Chondrocyte (in vitro differentiated cells): ENCODE measurements at places on chromosomes 2 and 18. TPM values are rescaled to one million over a fixed set of nuclear protein-coding genes. Genes with fewer than 3 reads are reported as not detected.

SPIRE1 gene
- total RNA-seq: 38.3 to 65.8 TPM (median 57.8 TPM) in 3 replicates

LINC00305 gene
- not detected in 3 replicates for total RNA-seq

DPP4 gene
- 0.42 to 0.60 TPM in 2 of 3 replicates, not detected in the other for total RNA-seq

EPB41L5 gene
- 8.4 to 13.0 TPM (median 12.5 TPM) in 3 replicates for total RNA-seq

HOXD13 gene
- total RNA-seq: not detected in 3 replicates

DSG4 gene
- total RNA-seq: not detected in 3 replicates

FABP1 gene
- total RNA-seq: not detected in 3 replicates

GRCh38 chr2:161233858-161234431, 73.7 kb downstream of the TANK start:
- H3K27me3 ChIP-seq: no peaks in the 10 kb centered on the region
- H3K4me1 ChIP-seq: peaks cover 22% of the 10 kb centered on the region
- H3K4me3 ChIP-seq: no peak overlapping the region
- H3K36me3 ChIP-seq: peaks cover 11% of the 10 kb centered on the region
- H3K27ac ChIP-seq: no peak overlapping the region

DNA sequence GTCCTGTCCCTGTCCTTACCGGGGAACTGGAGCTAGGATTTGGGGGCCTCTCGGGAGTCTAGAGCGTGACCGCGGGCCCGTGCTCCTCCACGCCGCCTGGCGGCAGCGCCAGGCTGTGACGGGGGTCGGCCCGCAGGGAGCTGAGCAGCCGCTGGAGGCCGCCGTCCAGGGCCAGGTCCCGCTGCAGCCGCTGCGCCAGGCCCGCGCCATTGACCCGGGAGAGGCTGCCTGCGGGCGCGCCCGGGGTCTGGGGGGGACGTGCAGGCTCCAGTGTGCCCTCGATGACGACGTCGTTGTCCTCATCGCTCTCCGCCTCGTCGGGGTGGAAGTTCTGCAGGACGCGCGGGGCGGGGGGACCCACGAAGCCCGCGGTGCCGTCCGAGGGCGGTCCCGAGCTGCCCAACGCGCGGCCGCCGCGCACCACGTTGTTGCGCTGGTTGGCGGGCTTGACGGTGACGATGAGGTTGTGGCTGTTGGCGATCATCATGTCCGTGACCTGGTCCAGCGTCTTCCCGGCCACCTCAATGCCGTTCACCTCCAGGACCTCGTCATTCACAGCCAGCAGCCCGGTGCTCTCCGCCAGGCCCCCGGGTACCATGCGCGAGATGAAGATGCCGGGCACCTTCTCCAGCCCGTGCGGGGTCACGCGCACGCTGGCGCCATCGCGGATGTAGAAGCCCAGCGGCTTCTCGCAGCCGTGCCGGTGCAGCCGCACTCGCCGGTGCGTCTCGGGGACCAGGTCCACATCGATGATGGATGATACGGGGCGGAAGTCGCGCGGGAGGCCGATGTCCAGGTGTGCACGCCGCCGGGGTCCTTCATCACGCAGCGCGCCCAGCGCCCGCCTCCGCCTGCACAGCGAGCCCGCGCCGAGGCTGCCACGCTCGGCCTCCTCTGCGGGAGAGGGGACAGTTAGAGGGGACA, 50.9 kb downstream of the ADNP2 start:
- no peak for DNase-seq
- no peaks in the 10 kb centered on the region for H3K27me3 ChIP-seq
- H3K4me1 ChIP-seq: no peaks in the 10 kb centered on the region
- H3K36me3 ChIP-seq: peaks cover 15% of the 10 kb centered on the region

DNA sequence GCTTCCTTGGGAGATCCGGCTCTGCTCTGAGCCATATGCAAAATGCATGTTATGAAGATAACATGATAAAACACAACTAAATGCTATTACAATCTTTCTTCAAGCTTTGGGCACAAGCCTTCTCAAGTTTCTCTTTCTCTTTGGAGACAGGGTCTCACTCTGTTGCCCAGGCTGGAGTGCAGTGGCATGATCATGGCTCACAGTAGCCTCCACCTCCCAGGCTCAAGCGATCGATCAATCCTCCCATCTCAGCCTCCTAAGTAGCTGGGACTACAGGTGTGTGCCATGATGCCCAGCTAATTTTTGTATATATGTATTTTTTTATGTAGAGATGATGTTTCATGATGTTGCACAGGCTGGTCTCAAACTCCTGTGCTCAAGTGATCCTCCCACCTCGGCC, 107.7 kb upstream of the SP3 start:
- H3K27me3 ChIP-seq: no peaks in the 10 kb centered on the region
- H3K27ac ChIP-seq: no peak overlapping the region
- DNase-seq: no peak
- H3K4me3 ChIP-seq: no peak overlapping the region
- peaks cover 7% of the 10 kb centered on the region for H3K36me3 ChIP-seq

DNA sequence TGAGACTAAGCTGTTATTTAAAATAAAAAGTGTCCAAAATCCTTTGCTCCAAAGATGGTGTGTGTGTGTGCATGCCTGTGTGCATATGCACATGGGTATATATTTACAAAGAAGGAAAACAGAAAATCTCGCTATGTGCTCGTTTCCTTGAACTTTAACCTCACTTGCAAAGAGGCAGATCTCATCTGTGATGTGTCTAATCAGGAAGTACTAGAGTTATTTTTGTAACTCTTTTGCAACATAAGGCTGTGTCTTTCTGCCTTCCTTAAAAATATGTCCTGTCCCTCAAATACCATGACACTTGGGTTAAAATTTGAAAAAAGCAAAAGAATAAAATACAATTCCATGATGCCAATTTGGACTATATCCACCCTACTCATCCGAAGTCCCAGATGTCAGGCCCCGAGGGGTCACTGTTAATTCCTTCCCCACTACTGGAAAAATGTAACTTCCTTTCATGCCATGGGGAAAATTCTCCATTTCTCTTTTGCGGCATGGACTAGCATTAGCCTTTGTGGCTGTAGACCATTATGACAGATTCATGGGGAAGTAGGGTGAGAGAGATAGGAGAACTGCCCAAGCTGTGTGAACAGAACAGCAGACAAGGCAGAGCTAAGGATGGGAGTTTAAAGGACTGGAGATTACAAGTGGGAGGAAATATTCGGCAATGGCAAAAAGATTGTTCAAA, 191.3 kb downstream of the MYO1B start:
- H3K4me1 ChIP-seq: peaks cover 8% of the 10 kb centered on the region
- no peaks in the 10 kb centered on the region for H3K27me3 ChIP-seq
- no peak overlapping the region for H3K27ac ChIP-seq
- no peak overlapping the region for H3K4me3 ChIP-seq
- H3K36me3 ChIP-seq: no peaks in the 10 kb centered on the region

DNA sequence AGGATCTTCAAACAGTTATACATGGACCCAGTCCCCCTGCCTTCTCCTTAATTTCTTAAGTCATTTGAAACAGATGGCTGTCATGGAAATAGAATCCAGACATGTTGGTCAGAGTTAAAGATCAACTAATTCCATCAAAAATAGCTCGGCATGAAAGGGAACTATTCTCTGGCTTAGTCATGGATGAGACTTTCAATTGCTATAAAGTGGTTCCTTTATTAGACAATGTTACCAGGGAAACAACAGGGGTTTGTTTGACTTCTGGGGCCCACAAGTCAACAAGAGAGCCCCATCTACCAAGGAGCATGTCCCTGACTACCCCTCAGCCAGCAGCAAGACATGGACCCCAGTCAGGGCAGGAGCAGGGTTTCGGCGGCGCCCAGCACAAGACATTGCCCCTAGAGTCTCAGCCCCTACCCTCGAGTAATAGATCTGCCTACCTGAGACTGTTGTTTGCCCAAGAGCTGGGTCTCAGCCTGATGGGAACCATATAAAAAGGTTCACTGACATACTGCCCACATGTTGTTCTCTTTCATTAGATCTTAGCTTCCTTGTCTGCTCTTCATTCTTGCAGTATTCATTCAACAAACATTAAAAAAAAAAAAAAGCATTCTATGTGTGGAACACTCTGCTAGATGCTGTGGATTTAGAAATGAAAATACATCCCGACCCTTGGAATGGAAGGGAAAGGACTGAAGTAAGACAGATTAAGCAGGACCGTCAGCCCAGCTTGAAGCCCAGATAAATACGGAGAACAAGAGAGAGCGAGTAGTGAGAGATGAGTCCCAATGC, 4.6 kb downstream of the TTR start:
- no peak for DNase-seq
- H3K4me3 ChIP-seq: no peak overlapping the region
- H3K27ac ChIP-seq: peak overlapping the region; percentile 42
- peaks cover 13% of the 10 kb centered on the region for H3K4me1 ChIP-seq
- H3K27me3 ChIP-seq: no peaks in the 10 kb centered on the region
- no peaks in the 10 kb centered on the region for H3K36me3 ChIP-seq

GRCh38 chr2:133249362-133249761, 318.9 kb downstream of the NCKAP5 start:
- no peaks in the 10 kb centered on the region for H3K27me3 ChIP-seq
- H3K4me3 ChIP-seq: no peak overlapping the region
- no peaks in the 10 kb centered on the region for H3K36me3 ChIP-seq
- H3K4me1 ChIP-seq: no peaks in the 10 kb centered on the region
- DNase-seq: no peak
- no peak overlapping the region for H3K27ac ChIP-seq

DNA sequence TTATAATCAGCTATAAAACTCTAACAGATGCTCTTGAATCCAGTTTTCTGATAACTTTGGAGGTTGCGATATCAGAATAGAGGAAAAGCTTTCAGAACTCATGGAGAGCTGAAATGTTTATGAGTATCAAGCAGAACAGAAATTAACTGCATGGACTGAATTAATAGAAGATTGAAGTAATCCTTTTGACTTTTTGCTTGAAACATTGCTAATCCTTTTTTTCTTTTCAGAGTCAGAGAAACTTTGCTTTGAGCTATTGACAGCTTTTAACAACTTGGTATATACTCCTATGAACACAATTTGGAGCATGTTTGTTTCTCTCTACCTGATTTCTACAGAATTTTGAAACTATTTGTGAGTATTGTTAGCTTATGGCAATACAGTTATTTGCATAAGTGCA, 1254.8 kb downstream of the LRP1B start:
- H3K4me1 ChIP-seq: no peaks in the 10 kb centered on the region
- DNase-seq: no peak
- H3K27me3 ChIP-seq: no peaks in the 10 kb centered on the region
- peaks cover 2% of the 10 kb centered on the region for H3K36me3 ChIP-seq
- no peak overlapping the region for H3K4me3 ChIP-seq

- DNase-seq: no peak
- peaks cover 17% of the 10 kb centered on the region for H3K27me3 ChIP-seq
- no peak overlapping the region for H3K27ac ChIP-seq
- peaks cover 19% of the 10 kb centered on the region for H3K4me1 ChIP-seq
- no peaks in the 10 kb centered on the region for H3K36me3 ChIP-seq
These were observed 340.1 kb downstream of the EIPR1 start for GRCh38 chr2:3037196-3038194.

GRCh38 chr2:135637456-135638087, 104.1 kb upstream of the UBXN4 start:
- H3K27ac ChIP-seq: no peak overlapping the region
- no peak overlapping the region for H3K4me3 ChIP-seq
- no peaks in the 10 kb centered on the region for H3K4me1 ChIP-seq
- H3K27me3 ChIP-seq: no peaks in the 10 kb centered on the region
- DNase-seq: no peak

- no peak overlapping the region for H3K27ac ChIP-seq
- no peaks in the 10 kb centered on the region for H3K27me3 ChIP-seq
- H3K4me1 ChIP-seq: peaks cover 10% of the 10 kb centered on the region
- no peaks in the 10 kb centered on the region for H3K36me3 ChIP-seq
- no peak for DNase-seq
These were observed 98.0 kb downstream of the MARCHF4 start for GRCh38 chr2:216274194-216274840.

- H3K27ac ChIP-seq: peak overlapping the region; percentile 34
- no peak overlapping the region for H3K4me3 ChIP-seq
- peaks cover 18% of the 10 kb centered on the region for H3K4me1 ChIP-seq
These were observed 10.7 kb downstream of the RPL31 start for GRCh38 chr2:101012706-101013181.

- H3K27ac ChIP-seq: no peak overlapping the region
- H3K36me3 ChIP-seq: peaks cover 6% of the 10 kb centered on the region
These were observed 138.2 kb downstream of the TMEM131 start for GRCh38 chr2:97857553-97857952.

- no peak for DNase-seq
- H3K4me1 ChIP-seq: peaks cover 3% of the 10 kb centered on the region
- H3K4me3 ChIP-seq: no peak overlapping the region
- no peaks in the 10 kb centered on the region for H3K36me3 ChIP-seq
- no peak overlapping the region for H3K27ac ChIP-seq
These were observed 182.2 kb downstream of the PPP1R1C start for GRCh38 chr2:182167882-182168281.
